Activated T-cell treated with anti-CD3 and anti-CD28 coated beads for 4 hours (primary cell): ENCODE measurements at places on chromosomes 12 and 14.
A peak's percentile ranks its signal among the peaks of the same experiment; 100 is the strongest.

DNA sequence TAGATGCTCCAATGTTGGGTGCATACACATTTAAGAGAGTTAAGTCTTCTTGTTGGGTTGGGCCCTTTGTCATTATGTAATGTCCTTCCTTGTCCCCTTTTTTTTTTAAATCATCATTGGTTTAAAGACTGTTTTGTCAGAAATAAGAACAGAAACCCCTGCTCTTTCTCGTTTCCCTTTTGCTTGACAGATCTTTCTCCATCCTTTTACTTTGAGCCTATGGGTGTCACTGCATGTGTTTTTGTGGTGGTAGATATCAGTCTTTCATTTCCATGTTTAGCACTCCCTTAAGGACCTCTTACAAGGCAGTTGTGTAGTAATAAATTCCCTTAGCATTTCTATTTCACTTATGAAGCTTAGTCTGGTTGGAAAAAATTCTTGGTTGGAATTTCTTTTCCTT lies 47.4 kb downstream of the RTN1 start:
- no peak for DNase-seq

DNA sequence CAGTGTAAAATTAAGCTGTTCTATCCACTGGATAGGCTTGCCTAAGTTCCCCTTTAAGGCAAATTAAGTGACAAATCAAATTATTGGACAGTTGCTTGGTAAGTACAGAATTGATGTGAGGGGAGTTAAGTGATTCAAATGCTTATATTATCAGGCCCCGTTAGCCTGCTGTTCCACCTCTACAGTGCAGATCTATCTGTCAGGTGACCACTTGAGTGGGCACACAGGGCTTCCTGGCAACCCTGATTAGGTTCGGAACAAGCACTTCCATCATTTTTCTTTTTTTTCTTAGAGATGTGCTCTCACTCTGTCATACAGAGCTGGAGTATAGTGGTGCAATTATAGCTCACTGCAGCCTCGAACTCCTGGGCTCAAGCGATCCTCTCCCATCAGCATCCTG lies 453.8 kb downstream of the RAD51B start:
- DNase-seq: no peak

GRCh38 chr12:59459966-59460660 lies 135.7 kb upstream of the SLC16A7 start:
- no peak for DNase-seq

DNA sequence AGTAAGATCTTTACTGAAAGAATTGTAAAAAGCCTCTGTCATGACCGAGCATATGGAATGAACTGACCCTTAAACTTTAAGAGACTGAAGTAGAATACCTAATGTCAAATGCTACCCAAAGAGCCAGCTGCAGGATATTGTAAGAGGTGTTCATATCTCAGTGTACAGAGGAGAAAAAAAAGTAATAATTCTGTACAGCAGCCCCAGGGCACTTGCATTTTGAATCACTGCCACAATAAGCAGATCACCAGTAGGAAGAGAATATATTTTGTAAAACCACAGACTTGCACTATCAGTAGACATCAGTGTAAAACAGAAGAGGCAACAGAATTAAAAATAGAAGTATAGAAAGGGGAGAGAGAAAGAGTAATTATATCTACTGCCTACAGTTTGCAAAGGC lies 162.6 kb downstream of the PPFIA2 start:
- DNase-seq: no peak

GRCh38 chr12:66823857-66824570 lies 145.1 kb upstream of the GRIP1 start:
- no peak for DNase-seq

GRCh38 chr12:30985814-30986452 lies 59.4 kb downstream of the TSPAN11 start:
- DNase-seq: no peak

GRCh38 chr12:16359512-16360491 lies 12.4 kb downstream of the MGST1 start:
- no peak for DNase-seq

DNA sequence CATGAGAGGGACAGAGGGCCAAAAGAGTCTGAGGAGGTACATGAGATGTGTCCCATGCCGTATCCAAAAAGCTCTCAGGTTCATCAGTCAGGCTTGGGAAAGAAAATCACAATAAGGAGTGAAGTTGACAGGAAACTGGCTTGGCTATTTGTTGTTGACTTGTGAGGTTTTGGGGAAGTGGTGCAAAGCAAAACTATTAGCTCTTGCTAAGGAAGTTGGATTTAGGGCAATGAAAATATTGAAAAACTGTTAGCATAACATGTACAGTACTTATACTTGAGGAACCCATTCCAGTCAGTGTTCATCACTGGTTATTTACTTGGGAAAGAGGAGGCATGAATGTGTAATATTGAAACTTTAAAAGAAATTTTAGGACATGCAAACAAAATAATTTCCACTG lies 145.9 kb downstream of the DUSP6 start:
- no peak for DNase-seq

- no peak for DNase-seq
Measured at GRCh38 chr12:100899301-100899700, 104.7 kb downstream of the ANO4 start.

- DNase-seq: no peak
Measured at GRCh38 chr12:24489939-24490338, 459.0 kb downstream of the BCAT1 start.

DNA sequence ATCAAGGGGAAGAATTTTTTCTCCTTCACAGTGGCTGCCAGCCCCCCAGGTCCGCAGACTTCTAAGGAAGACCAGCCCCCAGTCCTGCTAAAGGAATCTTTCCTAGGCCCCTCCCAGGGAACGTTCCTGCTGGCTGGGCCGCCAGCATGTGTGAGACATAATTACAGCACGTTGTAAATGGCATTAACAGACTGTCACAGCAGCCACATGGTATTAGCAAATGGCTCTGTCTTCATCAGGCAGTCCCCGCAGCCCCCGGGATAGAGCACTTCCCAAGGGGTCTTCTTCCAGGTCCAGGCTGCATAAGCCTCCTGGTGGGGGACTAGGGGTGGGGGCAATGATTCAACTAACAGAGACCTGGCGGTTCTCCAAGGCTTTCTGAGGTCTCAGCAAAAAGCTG lies 34.9 kb upstream of the FAM222A start:
- no peak for DNase-seq

- no peak for DNase-seq
Measured at GRCh38 chr12:85872497-85873091, 1.5 kb upstream of the NTS start.

DNA sequence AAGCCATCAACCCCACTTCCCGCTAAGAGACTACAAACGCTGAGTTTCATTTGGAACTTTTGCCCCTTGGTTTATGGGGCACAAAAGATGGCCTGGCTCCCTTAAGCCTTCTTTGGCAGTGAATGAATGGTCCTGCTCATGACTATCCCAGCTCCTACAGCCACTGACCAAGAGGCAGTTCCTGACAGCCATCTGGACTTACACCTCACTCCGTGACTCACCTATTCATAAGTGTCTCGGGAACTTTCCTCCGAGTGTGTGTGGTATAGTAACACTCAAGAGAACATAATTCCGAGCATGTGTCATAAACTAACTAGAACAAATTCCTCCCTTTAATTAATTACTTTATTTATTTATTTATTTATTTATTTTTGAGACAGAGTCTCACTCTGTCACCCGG lies 51.9 kb upstream of the NUDT4 start:
- DNase-seq: no peak

DNA sequence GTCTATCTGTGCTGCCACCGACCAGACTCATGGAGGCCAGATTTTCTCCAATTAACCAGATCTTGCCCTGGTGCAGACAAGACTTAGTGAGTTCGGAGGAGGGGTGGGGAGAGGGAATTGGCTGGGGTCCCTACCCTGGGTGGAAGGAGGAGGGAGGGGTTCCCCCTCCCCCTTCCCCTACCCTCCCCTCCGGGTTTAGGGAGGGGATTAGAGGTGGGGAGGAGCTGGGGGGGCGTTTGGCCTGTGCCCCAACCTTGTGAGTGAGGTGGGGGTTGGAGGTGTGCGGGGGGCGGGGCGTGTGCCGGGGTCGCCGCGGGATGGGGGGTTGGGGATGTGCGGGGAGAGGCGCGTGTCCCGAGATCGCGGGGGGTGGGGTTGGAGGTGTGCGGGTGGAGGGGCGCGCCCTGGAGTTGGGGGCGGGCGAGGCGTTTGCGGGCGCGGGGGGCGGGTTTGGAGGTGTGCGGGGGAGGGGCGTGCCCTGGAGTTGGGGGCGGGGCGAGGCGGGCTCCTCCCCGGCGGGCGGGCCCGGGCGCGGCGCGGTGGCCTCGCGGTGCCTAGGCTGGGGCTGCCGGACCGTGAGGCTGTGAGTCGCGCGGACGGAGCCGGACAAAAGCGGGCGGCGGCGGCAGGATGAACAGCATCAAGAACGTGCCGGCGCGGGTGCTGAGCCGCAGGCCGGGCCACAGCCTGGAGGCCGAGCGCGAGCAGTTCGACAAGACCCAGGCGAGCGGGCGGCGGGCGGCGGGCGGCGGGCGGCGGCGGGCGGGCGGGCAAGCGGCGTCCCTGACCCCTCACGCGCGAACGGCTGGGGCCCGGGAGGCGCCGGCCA lies at the start of gene HIP1R:
Gene HIP1R, plus strand, starts transcription at position 537 of the 829 bp plus-strand sequence. Its CDS starts 94 bp downstream, at position 631.
- DNase-seq: peak; percentile 54

- DNase-seq: no peak
Measured at GRCh38 chr12:108190529-108190928, 61.4 kb downstream of the WSCD2 start.

DNA sequence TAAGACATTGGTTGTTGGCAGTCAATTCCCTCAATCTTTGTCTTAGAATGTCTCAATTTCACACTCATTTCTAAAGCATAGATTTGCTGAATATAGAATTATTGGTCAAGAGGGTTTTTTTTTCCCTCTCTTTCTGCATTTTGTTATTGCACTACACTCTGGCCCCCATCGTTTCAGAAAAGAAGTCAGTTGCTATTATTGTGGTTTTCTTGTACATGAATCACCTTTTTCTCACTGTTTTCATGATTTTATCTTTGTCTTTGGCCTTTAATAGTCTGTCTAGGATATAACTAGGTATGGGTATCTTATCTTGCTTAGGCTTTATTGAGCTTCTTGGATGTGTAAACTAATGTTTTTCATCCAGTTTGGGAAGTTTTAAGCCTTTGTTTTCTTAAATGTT lies 194.3 kb upstream of the DAAM1 start:
- DNase-seq: no peak

DNA sequence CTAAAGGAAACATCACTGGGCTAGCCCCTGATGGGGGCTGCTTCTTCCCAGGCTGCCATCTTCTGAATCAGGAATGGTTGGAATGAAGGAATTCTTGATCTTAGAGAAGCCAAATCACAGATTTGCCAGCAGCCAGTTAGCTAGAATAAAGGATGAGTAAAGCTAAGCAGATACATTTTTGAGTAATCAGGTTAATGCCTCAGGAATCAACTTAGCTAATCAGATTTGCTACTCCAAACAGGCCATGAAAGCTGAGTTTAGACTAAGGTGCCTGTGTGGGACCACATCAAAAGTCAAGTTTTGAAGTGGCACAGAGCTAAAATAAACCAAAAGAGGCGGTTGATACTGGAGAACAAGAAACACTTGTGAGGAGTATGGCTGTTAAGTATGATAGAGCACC lies 28.8 kb upstream of the LMO3 start:
- DNase-seq: no peak

- DNase-seq: no peak
Measured at GRCh38 chr12:3353621-3354020, 137.4 kb upstream of the PRMT8 start.

DNA sequence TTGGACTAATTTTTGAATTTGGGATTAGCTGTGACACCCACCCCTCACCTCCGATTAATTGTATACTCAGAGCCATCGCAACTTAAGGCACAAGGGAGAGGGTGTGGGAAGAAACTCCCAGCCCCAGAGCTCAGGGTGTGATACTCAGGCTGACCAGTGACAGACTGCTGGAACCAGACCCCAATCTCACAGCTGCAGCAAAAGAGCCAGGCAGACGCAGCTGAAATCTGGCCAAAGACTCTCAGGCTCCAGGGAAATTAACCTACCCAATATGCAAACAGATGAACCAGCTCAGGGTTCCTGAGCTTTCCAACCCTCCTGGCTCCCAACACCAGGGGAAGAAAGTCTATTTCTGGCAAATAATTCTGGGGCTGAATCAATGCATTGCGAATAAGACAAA lies 30.5 kb downstream of the ANAPC7 start:
- no peak for DNase-seq

DNA sequence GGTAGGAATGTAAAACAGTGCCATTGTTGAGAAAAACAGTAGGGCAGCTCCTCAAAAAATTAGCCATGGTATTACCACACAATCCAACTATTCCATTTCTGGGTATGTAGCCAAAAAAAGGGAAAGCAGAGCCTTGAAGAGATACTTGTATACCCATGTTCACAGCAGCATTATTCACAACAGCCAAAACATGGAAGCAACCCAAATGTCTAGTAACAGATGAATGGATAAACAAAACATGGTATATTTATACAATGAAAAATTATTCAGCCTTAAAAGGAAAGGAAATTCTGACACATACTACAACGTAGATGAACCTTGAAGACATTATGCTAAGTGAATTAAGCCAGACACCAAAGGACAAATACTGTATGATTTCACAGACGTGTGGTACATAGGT lies 67.6 kb upstream of the GNG2 start:
- no peak for DNase-seq

- no peak for DNase-seq
Measured at GRCh38 chr14:28759653-28760313, 6.8 kb upstream of the FOXG1 start.

GRCh38 chr12:22658214-22658613 lies 33.2 kb downstream of the ETNK1 start:
- no peak for DNase-seq
